Midbrain (tissue), 1 donor: ENCODE measurements at places on chromosomes 4 and X.

GRCh38 chr4:23952258-23952657 is 62.4 kb upstream of the PPARGC1A start:
- DNase-seq: no peak

- DNase-seq: no peak
These were observed 169.7 kb downstream of the COL4A6 start for GRCh38 chrX:108268434-108269080.

GRCh38 chrX:3407781-3408180 is 61.3 kb upstream of the MXRA5 start:
- no peak for DNase-seq

- DNase-seq: no peak
These were observed 208.2 kb upstream of the PSAPL1 start for GRCh38 chr4:7642741-7643458.

GRCh38 chr4:55608591-55608990 is 16.5 kb upstream of the PDCL2 start:
- DNase-seq: no peak

DNA sequence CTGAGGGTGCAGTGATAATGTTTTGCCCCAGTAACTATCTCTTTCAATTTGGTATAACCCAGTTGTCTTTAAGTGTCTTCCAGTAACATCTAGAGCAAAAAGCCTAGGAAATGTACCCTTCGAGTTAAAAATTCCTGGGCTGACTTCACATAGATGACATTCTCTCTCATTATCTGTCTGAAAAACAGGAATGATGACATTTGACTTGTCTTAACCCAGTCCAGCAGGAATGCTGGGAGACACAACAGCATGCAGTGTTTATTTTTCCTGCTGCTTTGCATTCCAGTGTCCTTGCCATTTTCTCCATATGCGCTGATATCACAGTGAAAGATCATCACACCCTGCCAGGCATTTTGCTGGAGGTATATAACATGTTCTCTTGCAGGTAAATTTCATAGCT is 130.0 kb downstream of the SOWAHB start:
- DNase-seq: no peak

DNA sequence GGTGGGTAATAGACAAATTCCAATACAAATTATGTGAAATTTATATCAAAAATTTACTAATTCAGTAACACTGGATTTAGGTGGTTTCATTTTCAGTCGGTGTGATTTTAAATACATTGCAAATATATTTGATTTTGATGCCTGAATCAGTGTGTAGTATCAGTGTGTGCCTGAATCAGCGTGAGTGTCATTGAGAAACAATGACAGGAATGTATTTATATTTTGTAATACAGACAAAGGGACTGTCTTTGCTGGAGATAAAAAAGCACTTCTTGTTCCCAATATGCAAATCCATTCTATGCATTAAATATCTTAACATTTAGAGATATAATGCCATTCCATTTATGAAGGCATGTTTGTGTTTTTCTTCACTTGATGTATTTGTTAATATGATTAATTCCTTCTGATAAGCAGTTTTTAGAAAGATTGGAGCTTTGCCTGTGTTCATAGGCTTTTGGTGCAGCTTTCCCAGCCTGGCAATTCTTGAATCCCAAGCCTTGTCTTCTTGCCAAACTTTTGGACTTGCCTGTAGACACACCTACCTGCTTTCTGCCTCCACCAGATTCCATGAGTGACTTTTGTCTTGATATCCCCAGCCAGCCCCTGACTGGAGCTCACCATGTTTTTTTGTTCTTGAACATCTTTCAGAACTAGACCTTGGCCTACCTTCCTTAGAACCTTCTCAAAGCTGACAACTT is 243.8 kb downstream of the ADGRL3 start:
- no peak for DNase-seq
